ENCODE measurements at places on chromosomes 16 and 17.

GRCh38 chr17:30840771-30841170 lies 9.0 kb downstream of the ATAD5 start:
- DNase-seq = no peak

DNA sequence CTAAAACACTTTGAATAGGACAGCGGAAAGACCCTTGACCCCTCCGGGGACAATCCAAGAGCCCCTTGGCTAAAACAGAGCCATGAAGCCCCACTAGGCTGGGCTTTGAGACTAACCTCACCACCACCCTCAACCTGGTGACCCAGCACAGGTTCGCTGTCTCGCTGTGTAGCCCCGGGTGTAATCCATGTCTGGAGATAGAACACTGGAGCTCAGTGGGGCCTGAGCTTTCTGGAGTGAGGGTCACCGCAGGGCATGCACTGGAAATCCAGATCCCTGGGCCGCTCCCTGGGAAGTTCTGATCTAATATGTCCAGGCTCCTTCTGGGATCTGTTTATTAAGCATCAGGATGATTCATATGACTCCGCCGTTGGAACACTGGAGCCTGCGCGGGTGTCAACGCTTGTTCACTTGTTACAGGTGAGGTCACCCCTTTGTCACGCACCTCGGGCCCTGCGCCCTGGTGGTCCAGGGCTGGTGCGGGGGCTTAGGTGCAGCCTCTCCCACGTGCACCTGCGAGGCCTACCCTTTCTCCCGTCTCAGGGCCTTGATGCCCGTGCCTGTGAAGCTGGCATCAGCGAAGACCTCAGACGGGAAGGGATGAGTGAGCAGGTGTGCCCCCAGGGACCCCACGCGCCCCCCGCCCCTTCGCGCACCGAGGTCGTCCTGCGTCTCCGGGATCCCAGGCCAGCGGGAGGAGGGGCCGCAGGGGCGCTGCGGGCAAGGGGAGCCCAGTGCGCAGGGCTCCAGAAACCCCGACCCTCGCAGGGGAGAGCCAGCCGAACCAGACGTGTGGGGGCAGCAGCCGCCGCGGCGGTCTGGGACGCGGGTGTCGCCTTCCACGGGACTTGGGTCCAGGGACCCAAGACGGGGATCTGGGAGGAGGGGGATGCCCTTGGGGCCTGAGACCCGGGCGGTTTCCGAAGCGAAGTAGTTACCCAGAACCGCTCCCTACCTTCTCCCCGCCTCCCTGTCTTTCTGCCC lies 224.1 kb upstream of the FOXF1 start:
- DNase-seq = no peak

DNA sequence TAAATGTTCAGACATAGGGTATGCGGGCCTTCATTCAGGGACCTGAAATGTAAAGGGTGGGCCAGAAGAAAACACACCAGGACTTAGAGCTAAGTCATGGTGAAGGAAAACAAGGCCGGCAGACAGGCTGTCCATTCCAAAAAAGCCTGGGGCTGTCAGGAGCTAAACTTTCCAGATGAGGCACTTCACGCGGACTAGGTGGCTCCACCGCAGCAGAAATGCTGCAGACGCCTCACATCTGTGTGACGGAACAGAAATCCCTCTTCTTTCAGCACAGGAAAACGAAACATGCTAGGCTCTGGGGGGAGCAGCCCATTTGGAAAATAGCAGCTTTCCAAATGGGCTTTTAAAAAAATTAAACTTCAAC lies 88.7 kb downstream of the HS3ST3A1 start:
- no peak for DNase-seq

- no peak for DNase-seq
Measured at GRCh38 chr17:50697062-50697461, 10.7 kb downstream of the ANKRD40 start.

DNA sequence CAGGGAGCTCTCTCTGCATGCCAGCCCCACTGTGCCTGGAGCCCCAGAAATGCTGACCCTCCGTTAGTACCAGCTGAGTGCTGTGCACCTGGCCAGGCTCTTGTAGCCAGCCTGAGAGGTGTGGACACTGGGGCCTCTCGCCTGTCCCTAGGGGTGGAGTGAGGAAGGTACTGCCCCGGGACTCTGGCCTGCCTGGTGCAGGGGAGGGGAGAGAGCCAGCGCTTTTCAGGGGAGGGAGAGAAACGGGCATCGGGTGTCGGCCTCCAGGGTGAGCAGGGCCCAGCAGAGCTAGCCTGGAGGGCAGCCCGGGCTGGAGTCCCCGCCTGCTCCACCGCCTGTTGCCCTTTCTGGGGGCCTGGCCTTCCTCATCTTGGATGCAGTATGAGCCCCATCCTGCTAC lies 13.1 kb downstream of the MAP2K3 start:
- no peak for DNase-seq

- DNase-seq = no peak
Measured at GRCh38 chr17:6536053-6536452, 20.3 kb downstream of the PITPNM3 start.
